Endothelial cell of umbilical vein (primary cell): ENCODE measurements at places on chromosomes 4 and X. TPM values are rescaled to one million over a fixed set of nuclear protein-coding genes. Genes with fewer than 3 reads are reported as not detected.

DNA sequence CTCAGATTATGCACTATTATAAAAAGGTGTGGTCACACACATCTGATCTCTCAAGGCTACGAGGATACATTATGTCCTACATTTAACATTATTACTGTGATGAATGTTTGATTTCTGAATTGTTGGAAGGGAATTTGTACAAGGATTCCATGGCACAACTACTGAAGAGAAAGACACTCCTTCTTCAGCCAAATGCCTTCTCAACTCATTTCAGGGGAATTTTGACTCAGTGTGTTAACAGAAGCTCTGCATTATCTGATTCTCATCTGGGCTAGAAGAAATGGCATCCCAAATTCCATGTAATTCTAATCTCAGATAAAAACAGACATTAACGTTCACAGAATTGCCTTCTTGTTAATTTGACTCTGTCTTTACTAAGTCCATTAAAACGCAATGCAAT, 477.7 kb downstream of the PDGFC start:
- DNase-seq: no peak

Gene TMEM255A
- not detected in 2 replicates for polyA plus RNA-seq

GRCh38 chr4:148795156-148795864, 353.1 kb upstream of the NR3C2 start:
- DNase-seq: peak; percentile 55

DNA sequence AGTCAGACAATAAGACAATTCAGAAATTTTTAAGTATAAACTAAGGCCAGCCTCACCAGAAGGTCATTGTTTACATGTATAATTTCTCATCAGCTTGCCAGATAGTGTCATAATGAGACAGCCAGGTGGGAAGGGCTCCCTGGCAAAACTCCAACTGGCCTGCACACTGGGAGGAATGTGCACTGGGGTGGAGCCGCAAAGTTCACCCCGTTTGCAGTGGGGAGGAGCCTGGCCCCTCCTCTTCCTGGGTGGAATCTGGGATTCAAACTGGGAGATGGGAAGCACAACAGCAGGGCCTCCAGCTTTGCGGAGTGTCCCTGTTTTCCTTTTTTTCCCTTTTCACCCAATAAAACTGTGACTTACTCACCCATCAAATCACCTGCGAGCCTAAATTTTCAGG, 329.9 kb downstream of the SMARCA1 start:
- no peak for DNase-seq

DNA sequence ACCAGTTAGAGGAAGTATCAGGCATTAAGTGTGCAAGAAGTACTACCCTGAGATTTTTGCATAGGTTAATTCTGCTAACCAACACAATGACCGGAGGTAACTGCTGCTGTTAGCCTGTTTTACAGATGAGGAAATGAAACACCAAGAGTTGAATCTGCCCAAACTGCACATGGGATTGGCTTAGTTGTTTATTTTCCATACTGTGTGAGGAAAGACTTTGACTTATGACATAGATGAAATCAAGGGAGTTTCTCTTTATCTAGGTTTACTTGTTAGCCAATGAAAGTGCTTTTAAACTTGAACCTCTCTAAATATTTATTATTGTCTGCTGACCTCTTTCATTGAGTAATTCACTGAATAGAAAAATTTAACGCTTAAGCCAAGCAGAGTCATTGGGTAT, 10.3 kb downstream of the GUCY1B1 start:
- DNase-seq: no peak
